ENCODE measurements at places on chromosomes 13 and 19.

DNA sequence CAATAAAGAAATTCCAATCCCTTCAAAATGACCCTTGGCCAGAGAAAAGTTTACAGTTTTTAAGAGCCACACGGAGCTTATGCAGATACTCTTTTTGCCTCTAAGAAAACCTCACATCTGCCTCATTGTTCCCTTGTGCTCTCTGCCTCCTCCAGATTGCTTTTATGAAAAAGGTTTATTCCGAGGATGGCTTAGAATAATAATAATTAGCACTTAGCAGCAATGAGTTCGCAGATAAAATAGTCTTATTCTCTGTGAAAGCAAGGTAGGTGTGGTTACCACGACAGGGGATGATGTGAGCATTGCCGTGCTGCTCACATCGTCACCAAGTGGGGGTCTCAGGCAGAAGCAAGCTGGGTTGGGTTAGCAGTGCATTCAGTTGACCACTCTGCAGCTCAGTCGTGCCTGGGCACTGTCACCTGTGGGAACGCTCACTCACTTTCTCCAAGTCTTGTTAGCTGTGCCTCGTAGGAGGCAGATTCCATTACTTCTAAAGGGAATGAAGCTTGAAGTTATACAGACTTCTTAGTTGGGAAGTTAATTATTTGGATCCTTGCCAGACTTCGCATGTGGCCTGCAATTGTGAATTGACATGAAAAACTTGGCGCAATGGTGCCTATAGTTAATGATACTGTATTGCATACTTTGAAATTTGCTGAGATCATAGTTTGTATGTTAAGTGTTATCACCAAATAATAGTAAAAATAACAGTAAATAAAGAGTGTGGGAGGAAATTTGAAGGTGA is 157.2 kb downstream of the MYO16 start:
- DNase-seq, result no peak

GRCh38 chr19:9966024-9966423 is 29.7 kb upstream of the OLFM2 start:
- DNase-seq, result no peak

DNA sequence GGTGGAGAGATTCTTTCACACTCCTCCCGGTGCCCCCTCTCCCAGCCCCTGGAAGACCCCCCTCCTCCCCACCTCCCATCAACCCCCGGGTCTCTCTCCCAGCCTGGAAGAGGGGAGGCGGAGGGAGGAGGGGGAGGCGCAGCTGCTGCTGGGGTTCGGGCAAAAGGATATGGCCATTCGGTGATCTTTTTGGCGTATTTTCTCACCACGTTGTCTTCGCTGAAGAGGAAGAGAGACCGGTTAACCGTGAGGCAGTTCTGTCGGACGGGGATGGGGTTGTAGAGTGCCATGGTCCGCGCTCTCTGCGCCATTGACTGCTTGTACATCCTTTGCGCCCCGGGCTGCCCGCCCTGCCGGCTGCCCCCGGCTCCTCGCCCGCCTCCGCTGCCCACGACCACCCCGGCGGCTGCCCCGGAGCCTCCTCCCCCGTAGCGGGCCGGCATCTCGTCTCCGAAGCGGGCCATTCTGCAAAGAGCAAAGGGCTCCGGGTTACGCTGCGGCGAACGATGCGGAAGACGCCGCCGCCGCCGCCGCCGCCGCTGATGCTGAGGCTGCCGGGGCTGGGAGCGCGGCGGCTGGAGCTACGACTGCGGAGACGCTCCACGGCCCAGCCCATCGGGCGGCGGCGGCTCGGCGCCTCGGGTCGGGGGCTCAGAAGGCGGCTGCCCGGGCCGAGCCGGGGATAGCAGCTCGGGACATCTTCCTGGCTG is 363 bp downstream of the CACNA1A start:
- DNase-seq, result no peak

GRCh38 chr19:43462785-43463380 is 2.5 kb downstream of the LYPD3 start:
- DNase-seq, result no peak

DNA sequence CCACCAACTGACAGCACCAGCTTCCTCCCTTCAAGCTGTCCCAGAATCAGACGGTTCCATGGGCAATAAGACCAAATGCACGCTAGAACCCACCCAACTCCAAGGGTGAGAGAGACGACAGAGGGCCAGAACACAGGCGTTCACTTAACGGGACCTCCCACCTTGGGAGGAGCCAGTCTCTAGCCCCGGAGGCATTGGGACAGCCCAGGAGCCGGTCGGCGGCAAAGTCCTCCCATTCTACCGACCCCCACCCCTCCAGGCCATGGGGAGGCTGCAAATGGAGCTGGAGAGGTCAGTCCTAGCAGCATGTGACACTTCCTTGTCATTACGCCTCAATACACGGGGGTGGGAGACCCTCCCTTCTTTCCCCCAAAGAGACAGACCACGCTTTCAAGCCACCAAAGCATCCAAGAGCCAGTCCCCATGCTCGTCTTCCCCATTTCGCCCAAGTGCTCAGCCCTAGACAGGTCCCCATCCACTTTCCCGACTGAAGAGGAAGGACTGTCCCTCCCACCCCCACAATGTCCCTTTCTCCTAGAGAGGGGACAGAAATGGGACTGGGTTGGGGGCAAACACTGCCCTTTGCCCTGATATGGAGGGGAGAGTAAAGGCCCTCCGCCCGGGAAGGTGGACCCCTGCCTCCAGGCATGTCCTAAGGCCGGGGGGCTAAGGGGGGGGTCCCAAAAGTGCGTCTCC is 964 bp downstream of the KHSRP start:
- no peak for DNase-seq

DNA sequence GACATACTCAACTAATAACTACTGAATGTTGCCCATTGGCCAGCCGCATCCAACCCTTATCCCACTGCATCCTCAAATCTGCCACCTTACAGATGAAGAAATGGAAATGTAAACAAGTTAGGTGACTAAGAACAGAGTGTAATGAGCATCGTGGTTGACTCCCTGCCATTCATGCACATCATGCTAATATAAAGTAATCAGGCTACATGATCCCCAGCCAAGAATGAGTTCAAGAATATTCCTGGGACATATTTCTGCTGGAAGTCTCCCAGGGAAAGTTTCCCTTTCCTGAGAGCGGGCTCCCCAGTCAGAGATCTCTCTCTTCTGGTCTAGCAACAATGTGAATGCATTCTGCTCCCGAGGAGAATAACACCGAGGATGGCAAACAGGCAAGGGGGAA is 55.9 kb upstream of the SERP2 start:
- DNase-seq, result no peak

DNA sequence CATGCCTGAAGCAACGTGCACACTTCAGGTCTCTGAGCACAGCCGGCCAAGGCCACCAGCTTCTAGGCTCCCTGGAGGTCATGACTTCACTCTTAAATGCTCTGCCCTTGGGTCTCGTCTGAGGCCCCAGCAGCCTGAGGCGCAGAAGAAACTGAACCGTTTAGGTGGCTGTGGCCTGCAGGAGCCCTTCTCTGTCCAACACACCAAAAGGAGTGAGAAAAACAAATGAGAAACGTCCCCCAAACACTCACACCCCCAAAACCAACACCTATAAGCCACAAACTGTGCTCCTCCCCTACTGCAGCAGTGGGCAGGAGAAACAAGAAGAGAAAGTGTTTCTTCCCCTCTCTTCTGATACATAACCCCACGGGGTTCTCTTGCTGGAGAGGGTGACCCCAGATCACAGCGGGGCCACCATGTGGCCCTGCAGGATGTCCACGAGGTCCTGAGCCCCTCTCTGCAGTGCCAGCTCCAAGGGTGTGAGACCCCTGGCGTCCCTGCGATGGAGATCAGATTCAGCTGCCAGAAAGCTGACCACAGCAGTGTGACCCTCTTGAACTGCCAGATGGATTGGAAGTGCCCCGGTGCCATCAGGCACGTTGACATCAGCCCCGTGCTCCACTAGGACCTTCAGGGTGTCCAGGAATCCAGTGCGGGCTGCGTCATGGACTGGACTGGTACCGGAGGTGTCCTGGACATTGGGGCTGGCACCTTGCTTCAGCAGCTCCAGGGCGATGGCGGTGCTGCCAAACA is 1.0 kb upstream of the KRI1 start:
- DNase-seq, result no peak

All from NCI-H1930 (cell line).